ENCODE measurements at places on chromosomes 2 and 18.

DNA sequence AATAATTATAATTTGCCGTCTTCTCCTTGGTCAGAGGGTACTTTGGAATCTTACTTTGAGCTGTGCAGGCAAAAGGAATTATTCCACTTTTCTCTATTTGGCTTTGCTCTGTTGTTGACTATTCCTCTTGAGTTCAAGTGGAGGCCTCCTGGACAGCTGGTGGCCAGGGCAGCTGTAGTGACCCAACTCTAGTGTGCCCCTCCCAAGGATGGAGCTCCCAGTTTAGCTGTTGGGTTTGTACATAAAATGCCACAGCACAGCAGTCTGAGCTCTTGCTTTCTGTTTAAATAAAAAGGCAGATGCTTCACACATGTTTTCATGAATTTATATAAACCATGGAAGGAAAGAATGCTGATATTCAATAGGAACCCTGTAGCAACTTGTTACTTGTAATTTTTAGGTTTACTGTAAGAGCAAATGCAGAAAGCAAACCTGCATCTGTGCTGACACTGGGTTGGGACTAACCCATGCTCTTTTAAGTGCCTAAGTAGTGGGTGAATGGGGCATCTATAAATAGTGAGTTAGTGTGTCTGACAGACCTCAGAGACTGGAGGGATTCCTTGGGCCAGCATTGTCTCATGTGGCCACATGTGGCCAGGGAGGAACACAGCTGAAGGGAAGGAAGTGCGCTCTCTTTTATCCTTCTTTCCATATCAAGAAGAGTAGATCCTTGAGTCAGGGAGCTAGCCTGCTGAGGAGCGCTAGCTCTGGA lies 121.8 kb downstream of the FHOD3 start:
- DNase-seq: no peak

DNA sequence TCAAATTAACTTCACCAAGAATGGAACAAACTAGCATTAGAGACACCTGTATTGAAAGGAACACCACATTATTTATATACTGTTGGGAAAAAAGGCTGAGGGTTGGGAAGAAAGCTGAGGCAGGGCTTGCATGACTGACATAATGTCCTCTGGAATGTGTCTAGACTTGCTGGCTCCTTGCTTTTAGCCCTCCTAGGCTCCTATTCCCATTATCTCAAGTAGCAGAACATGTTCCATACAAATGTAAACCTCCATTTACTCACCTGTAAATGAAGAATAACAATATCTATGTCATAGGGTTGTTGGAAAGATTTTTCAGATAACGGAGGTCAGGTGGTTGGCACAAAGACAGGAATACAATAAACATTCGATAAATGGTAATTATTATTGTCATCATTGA lies 976 bp upstream of the ACADL start:
- no peak for DNase-seq

GRCh38 chr2:170930131-170930990 lies 1.3 kb downstream of the GORASP2 start:
- DNase-seq: no peak

DNA sequence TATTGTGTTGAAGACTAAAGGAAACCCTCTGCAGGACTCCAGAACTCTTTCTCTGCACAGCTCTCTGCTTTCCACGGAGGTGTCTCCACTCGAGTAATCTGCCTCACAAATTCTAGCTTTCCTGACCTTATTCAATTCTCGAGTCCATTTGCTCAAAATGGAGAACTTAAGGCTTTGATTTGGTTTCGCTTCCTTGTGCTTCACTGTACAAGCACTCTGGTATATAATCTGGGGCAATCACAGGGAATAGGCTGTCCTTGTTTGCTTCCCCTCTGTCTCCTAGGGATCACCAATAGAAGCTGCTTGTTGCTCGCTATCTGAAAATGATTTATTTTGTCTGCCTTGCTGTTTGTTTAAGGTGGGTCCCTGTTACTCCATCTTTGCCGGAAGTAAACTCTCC lies 129.1 kb upstream of the DOCK10 start:
- no peak for DNase-seq

GRCh38 chr2:88452980-88453582 lies 588 bp upstream of the FOXI3 start:
- DNase-seq: no peak

- DNase-seq: no peak
Measured at GRCh38 chr2:61463769-61464475, 7.0 kb downstream of the USP34 start.

- no peak for DNase-seq
Measured at GRCh38 chr2:222594679-222595078, 61.2 kb downstream of the FARSB start.

GRCh38 chr2:9638532-9638931 lies 7.7 kb upstream of the YWHAQ start:
- DNase-seq: no peak

- DNase-seq: no peak
Measured at GRCh38 chr2:18311420-18312195, 248.8 kb downstream of the RDH14 start.

DNA sequence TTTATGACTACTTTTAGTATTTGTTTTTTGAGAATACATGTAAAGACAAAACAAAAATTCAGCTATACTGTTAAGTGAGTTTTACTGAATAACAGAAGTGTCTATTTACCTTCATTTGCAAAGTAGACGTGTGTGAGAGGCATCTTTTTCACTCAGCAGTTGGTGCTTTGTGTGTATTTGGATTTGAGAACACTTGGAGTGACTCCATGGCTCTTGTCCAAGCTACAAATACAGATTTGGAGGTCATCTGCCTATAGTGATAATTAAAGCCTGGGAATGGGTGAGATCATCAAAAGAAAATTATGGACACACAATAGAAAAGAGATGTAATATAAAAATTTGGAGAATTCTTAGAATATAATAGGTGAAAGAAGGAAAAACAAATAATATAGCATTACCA lies 6.2 kb downstream of the NAB1 start:
- DNase-seq: no peak

DNA sequence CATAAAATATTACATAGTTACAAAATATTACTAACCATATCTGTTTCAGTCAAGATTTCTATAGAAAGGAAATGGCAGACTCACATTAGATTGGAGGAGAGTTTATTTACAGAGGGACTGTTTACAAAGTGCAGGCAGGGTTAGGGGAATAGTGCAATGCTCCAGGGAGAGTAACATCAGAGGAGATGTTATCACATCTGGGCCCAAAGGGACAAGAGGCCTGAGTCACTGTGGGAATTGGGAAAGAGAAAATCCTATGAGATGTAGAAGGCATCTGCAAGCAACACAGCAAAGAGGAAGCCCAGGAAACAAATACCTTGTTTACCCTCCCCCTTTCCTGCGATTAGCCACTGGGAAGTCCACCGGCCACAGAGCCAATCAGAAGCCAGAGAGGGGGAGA lies 227.3 kb upstream of the TANK start:
- DNase-seq: no peak

- DNase-seq: no peak
Measured at GRCh38 chr2:241901500-241902351, 32.2 kb downstream of the RTP5 start.

GRCh38 chr2:133365117-133365516 lies 203.1 kb downstream of the NCKAP5 start:
- no peak for DNase-seq

- no peak for DNase-seq
Measured at GRCh38 chr2:41061356-41061755, 609.5 kb upstream of the SLC8A1 start.

Measured in cortex of kidney (tissue), 1 donor.